ENCODE measurements at places on chromosomes 2 and 18.
A peak's percentile ranks its signal among the peaks of the same experiment; 100 is the strongest.

- DNase-seq, result no peak
- H3K4me1 ChIP-seq, result no peaks in the 10 kb centered on the region
- no peaks in the 10 kb centered on the region for H3K27me3 ChIP-seq
- H3K36me3 ChIP-seq, result no peaks in the 10 kb centered on the region
- H3K27ac ChIP-seq, result no peak overlapping the region
These were observed 534.1 kb downstream of the CNTNAP5 start for GRCh38 chr2:124559236-124559635.

- H3K27ac ChIP-seq, result no peak overlapping the region
- no peak overlapping the region for H3K4me3 ChIP-seq
- DNase-seq, result no peak
These were observed 116.6 kb downstream of the ACTR3 start for GRCh38 chr2:114006460-114006859.

- no peak overlapping the region for H3K27ac ChIP-seq
- H3K4me1 ChIP-seq, result no peaks in the 10 kb centered on the region
- H3K27me3 ChIP-seq, result no peaks in the 10 kb centered on the region
These were observed 352.4 kb downstream of the EIPR1 start for GRCh38 chr2:3025261-3025660.

GRCh38 chr18:22428672-22429071, 11.0 kb upstream of the CTAGE1 start:
- no peak overlapping the region for H3K4me3 ChIP-seq
- no peaks in the 10 kb centered on the region for H3K27me3 ChIP-seq
- H3K36me3 ChIP-seq, result no peaks in the 10 kb centered on the region
- H3K4me1 ChIP-seq, result no peaks in the 10 kb centered on the region

GRCh38 chr2:22867973-22868372, 517.0 kb upstream of the KLHL29 start:
- peak overlapping the region; percentile 48 for H3K27ac ChIP-seq
- H3K36me3 ChIP-seq, result no peaks in the 10 kb centered on the region
- H3K4me1 ChIP-seq, result no peaks in the 10 kb centered on the region
- DNase-seq, result peak; percentile 36

GRCh38 chr2:197201874-197202273, 108.7 kb downstream of the ANKRD44 start:
- H3K27ac ChIP-seq, result no peak overlapping the region
- DNase-seq, result no peak
- no peaks in the 10 kb centered on the region for H3K27me3 ChIP-seq
- no peaks in the 10 kb centered on the region for H3K36me3 ChIP-seq
- H3K4me3 ChIP-seq, result no peak overlapping the region

DNA sequence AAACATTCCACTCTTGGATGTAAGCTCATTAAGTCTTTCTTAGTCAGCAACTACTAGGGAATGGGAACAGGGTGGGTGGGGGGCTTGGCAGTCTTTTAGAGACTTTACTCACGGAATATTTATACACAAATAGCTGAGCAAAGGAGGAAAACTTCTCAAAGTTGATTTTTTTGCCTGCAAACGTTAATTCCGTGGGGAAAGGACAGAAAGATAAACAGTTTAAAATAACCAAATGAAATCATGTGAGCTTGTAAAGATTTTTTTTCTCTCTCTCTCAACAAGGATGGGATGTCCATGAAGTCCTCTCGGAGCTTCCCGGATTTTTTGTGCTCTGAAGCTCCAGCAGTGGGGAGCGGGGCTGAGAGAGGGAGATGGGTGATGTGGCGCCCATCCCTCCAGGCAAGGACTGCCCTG, 32.2 kb upstream of the MAT2A start:
- no peak overlapping the region for H3K4me3 ChIP-seq
- no peaks in the 10 kb centered on the region for H3K27me3 ChIP-seq
- no peak for DNase-seq
- H3K4me1 ChIP-seq, result peaks cover 5% of the 10 kb centered on the region
- H3K36me3 ChIP-seq, result no peaks in the 10 kb centered on the region

DNA sequence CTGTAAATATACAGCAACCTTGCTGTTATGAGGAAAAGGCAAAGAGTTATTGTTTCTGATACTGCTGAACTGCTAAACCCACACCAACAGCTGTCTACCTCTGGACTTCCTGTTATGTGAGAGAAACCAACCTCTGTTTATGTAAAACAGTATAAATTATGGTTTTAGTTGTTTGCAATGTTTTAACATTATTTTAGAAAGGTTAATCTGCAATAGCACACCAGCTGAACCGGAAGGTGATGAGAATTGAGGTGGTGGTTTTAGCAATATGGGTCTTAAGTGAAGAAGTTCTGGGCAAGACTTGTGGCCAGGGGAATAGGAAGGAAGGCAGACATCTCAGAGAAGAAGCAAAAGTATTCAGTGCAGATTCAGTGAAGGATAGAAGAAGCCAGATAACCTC, 237.8 kb downstream of the PLCL1 start:
- H3K27me3 ChIP-seq, result no peaks in the 10 kb centered on the region
- H3K27ac ChIP-seq, result no peak overlapping the region
- no peak for DNase-seq
- H3K36me3 ChIP-seq, result no peaks in the 10 kb centered on the region
- no peak overlapping the region for H3K4me3 ChIP-seq

GRCh38 chr18:38552732-38553321, 987.2 kb upstream of the CELF4 start:
- H3K36me3 ChIP-seq, result no peaks in the 10 kb centered on the region
- no peak overlapping the region for H3K27ac ChIP-seq
- no peak for DNase-seq
- no peaks in the 10 kb centered on the region for H3K27me3 ChIP-seq
- no peak overlapping the region for H3K4me3 ChIP-seq

DNA sequence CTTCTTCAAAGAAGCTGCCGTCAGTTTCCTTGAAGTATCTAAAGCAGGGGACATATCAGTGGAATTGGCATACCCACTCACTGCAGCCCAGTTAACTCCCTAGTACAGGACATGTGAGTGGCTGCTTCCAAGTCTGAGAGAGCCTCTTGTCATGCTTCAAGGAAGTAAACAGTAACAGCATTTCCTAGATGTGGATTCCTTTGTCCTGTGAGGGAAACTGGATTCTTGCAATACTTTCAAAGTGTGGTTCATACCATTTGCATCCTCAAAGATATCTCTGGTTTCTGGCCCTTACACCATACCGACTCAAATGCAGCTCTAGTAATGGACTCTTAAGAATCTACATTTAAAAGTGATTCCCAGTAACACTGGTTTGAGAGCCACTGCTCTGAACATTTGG, 87.2 kb downstream of the ESCO1 start:
- no peaks in the 10 kb centered on the region for H3K27me3 ChIP-seq
- no peak for DNase-seq
- H3K27ac ChIP-seq, result no peak overlapping the region
- no peak overlapping the region for H3K4me3 ChIP-seq
- H3K36me3 ChIP-seq, result no peaks in the 10 kb centered on the region

- no peak overlapping the region for H3K4me3 ChIP-seq
- H3K27me3 ChIP-seq, result no peaks in the 10 kb centered on the region
- no peaks in the 10 kb centered on the region for H3K36me3 ChIP-seq
- H3K27ac ChIP-seq, result no peak overlapping the region
- DNase-seq, result no peak
These were observed 641.7 kb upstream of the ZEB2 start for GRCh38 chr2:145161656-145162055.

DNA sequence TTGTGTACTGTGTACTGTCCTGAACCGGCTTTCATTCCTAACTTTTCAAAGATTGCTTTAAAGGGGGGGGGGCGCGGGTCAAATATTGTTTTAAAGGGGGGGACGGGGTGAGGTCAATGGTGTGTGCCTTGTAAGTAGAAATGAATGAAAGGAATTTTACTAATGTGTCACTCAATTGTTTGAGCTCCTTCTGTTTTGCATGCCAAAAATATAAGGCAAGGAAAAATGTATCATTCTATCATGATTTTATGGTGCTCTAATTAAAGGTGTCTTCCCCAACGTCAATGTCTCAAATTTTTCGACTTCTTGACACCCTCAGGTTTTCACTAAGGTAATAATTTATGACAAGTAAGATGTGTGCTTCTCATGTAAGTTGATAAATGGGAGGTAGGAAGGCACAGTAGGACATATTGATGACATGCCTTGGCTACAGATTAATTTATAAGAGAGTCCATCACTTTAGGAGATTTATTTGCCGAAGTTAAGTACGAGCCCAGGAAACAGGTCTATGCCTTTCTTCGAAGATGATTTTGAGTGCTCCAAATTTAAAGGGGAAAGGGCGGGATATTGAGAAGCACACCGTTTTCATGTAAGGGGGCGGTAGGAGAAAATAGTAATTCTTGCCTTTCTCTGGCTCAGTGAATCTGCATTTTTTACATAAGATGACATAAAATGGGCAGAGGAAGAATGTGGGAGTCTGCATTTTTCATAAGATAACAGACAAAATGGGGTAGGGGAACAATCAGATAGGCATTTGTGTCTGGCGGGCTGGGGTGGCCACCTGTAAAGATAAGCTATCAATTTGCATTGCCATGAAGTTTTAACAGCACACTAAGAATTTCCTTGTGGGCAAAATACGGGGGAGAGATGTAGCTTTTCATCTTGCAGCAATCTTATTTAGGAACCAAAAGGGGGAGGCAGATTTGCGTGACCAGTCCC, 1.2 kb upstream of the TRAPPC8 start:
- peak overlapping the region; percentile 90 for H3K4me3 ChIP-seq
- H3K4me1 ChIP-seq, result peaks cover 3% of the 10 kb centered on the region
- DNase-seq, result peak; percentile 5
- H3K36me3 ChIP-seq, result no peaks in the 10 kb centered on the region

GRCh38 chr2:181106229-181106628, 125.8 kb downstream of the UBE2E3 start:
- no peak overlapping the region for H3K27ac ChIP-seq
- H3K4me1 ChIP-seq, result no peaks in the 10 kb centered on the region
- no peaks in the 10 kb centered on the region for H3K27me3 ChIP-seq
- DNase-seq, result no peak
- no peak overlapping the region for H3K4me3 ChIP-seq
- no peaks in the 10 kb centered on the region for H3K36me3 ChIP-seq

- no peaks in the 10 kb centered on the region for H3K36me3 ChIP-seq
- DNase-seq, result peak; percentile 66
- H3K4me1 ChIP-seq, result no peaks in the 10 kb centered on the region
- H3K27ac ChIP-seq, result peak overlapping the region; percentile 80
These were observed 40.1 kb downstream of the RTN4 start for GRCh38 chr2:55010149-55010591.

DNA sequence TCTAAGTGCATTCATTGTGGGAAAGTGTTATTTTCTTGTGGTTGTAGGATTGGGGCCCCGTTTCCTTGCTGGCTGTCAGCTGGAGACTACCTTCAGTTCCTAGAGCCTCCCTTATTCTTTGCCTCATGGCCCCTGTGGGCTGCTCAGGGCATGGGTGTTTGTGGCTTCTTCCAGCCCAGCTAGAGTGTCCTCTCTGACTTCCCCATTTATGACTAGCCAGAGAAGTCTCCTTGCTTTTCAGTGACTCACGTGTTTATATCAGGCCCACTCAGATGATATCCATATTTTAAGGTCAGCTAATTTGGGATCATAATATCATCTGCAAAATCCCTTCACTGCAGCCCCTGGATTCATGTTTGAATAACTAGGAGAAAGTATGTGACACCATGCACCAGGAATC, 62.8 kb downstream of the DTNA start:
- H3K4me1 ChIP-seq, result no peaks in the 10 kb centered on the region
- H3K27me3 ChIP-seq, result no peaks in the 10 kb centered on the region
- H3K4me3 ChIP-seq, result no peak overlapping the region
- H3K36me3 ChIP-seq, result no peaks in the 10 kb centered on the region
- H3K27ac ChIP-seq, result no peak overlapping the region

DNA sequence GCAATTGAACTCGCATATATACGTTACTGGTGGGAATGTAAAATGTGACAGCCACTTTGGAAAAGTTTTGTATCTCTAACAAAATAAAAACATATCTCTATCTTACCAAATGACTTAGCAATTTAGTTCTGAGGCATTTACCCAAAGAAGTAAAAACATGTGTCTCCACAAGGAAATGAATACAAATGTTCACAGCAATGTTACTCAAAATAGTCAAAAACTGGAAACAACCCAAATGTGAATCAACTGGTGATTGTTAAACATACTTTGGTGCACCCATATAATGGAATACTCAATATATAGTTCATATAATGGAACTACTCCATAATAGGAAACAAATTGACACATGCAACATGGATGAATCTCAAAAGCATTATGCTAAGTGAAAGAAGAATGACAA, 70.4 kb upstream of the DNER start:
- H3K4me3 ChIP-seq, result no peak overlapping the region
- no peaks in the 10 kb centered on the region for H3K4me1 ChIP-seq
- DNase-seq, result no peak
- H3K27me3 ChIP-seq, result no peaks in the 10 kb centered on the region
- H3K27ac ChIP-seq, result no peak overlapping the region

DNA sequence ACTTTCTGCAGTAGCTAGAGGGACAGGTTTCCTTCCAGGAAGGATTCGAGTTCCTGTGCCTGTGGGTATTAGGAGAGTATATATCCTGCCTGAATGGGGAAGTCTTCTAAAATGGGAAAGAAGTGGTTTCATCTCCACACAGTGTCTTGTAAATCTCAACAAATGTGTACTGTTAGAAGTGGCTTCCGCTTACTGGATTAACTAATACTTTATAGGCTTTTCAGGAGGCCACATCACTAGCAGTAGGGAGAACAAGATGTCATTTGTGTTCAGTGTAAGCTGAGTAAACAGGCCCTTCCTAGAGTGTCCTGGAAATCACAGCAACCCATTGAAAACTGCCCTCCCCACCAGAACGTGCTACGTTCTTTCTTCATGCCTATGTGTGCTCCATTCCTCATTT, 12.5 kb upstream of the POLR1B start:
- DNase-seq, result no peak
- no peaks in the 10 kb centered on the region for H3K36me3 ChIP-seq
- no peaks in the 10 kb centered on the region for H3K27me3 ChIP-seq
- no peaks in the 10 kb centered on the region for H3K4me1 ChIP-seq

- H3K4me1 ChIP-seq, result no peaks in the 10 kb centered on the region
- no peaks in the 10 kb centered on the region for H3K36me3 ChIP-seq
- H3K27ac ChIP-seq, result no peak overlapping the region
- H3K27me3 ChIP-seq, result no peaks in the 10 kb centered on the region
- H3K4me3 ChIP-seq, result no peak overlapping the region
- DNase-seq, result no peak
These were observed 30.2 kb downstream of the CABLES1 start for GRCh38 chr18:23165271-23166068.

- H3K4me1 ChIP-seq, result no peaks in the 10 kb centered on the region
- H3K27ac ChIP-seq, result no peak overlapping the region
- no peaks in the 10 kb centered on the region for H3K27me3 ChIP-seq
These were observed 104.1 kb downstream of the CHN1 start for GRCh38 chr2:174901075-174901474.

- H3K27ac ChIP-seq, result no peak overlapping the region
- peaks cover 12% of the 10 kb centered on the region for H3K4me1 ChIP-seq
- H3K36me3 ChIP-seq, result no peaks in the 10 kb centered on the region
- H3K27me3 ChIP-seq, result no peaks in the 10 kb centered on the region
These were observed 30.7 kb downstream of the GPD2 start for GRCh38 chr2:156466739-156467405.
